ENCODE measurements at places on chromosomes 5 and 9.

DNA sequence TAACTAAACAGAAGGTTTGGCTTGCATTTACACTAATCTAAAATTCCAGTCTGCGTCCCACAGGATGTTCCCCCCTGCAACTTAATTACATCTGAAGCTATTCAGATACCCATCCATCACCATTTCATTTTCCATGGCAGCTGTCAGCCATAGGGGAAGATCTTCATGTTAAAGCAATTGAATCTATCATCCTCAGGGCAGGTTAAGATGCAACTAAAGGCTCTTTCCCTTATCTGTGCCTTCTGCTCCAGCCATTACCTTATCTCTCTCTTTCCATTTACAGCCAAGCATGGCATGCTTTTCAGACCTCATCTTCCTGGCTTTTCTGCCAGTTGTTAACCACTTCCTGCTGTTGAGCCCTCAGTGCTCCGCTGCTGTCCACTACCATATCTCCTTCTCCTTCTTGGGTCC, 15.8 kb upstream of the HACD4 start:
- DNase-seq: no peak

- DNase-seq: no peak
Observed at GRCh38 chr5:176796411-176796810, 13.9 kb upstream of the UNC5A start.

DNA sequence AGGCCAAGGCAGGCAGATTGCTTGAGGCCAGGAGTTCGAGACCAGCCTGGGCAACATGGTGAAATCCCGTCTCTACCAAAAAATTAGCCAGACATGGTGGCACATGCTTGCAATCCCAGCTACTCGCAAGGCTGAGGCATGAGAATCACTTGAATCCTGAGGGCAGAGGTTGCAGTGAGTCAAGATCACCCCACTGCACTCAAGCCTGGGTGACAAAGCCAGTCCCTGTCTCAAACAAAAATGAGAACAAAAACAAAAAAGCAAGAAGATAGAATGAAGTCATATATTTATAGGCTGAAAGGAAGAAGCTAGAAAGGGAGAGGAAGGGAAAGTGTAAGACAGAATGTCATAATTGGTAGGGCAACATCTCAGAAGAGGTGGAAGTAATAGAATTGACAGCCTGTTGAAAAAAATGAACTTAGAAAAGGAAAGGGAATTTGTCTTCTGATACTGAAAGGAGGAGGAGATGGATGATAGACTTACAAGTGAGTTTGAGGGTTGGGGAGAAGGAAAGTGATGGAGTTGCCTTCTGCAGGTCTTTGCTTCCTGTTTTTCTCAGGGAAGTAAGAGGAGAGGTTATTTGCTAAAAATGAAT, 32.2 kb downstream of the CARD6 start:
- DNase-seq: no peak

GRCh38 chr9:87494970-87495471, 2.6 kb upstream of the DAPK1 start:
- DNase-seq: no peak

GRCh38 chr5:160061770-160062169, 52.8 kb downstream of the TTC1 start:
- DNase-seq: no peak

GRCh38 chr9:94922098-94922607, 195.7 kb downstream of the AOPEP start:
- DNase-seq: no peak

GRCh38 chr9:131259432-131259898, 16.8 kb downstream of the FAM78A start:
- DNase-seq: no peak

- DNase-seq: no peak
Observed at GRCh38 chr5:30838936-30839496, 354.5 kb upstream of the CDH6 start.

DNA sequence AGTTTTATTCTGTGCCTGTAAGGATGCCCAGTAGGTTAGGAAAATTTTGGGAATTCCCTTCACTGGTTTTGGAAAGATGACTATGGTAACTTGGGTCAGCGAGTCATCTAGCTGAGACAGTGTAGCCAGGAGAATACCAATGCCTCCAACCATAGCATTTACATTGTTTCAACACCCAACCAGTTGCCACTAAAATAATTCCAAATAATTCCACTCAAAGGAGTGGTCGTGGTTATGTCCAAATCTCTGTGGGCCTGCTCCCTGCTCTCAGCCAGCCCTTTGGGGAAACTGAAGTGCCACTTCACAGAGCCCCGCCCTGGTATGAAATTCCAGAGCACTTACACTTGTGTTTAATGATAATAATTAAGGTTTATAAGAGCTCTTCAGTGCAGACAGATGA, 310.5 kb downstream of the PLK2 start:
- DNase-seq: no peak
